ENCODE measurements at places on chromosomes 4 and X.

DNA sequence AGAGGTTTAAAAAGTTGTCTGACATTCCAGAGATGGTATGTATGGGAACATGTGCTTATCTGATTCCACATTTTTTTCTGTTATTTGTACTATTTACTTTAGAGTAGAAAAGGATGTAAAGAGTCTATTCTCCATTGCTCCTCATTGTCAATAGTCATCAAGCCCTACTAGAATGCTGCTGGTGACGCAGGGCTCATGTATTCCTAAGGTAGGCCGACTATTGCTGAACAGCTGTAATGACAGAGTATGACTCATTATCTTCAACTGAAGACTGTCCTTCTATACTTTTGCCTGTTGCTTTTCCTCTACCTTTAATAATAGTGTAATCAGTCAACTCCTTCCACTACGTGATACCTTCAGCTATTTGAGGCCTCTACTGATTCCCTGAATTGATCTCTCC, 509.1 kb upstream of the NR3C2 start:
- no peak for DNase-seq

- DNase-seq = peak; percentile 22
Measured at GRCh38 chr4:96471956-96472867, 632.3 kb downstream of the PDHA2 start.

GRCh38 chr4:46894826-46895225, 14.2 kb downstream of the COX7B2 start:
- DNase-seq = no peak

DNA sequence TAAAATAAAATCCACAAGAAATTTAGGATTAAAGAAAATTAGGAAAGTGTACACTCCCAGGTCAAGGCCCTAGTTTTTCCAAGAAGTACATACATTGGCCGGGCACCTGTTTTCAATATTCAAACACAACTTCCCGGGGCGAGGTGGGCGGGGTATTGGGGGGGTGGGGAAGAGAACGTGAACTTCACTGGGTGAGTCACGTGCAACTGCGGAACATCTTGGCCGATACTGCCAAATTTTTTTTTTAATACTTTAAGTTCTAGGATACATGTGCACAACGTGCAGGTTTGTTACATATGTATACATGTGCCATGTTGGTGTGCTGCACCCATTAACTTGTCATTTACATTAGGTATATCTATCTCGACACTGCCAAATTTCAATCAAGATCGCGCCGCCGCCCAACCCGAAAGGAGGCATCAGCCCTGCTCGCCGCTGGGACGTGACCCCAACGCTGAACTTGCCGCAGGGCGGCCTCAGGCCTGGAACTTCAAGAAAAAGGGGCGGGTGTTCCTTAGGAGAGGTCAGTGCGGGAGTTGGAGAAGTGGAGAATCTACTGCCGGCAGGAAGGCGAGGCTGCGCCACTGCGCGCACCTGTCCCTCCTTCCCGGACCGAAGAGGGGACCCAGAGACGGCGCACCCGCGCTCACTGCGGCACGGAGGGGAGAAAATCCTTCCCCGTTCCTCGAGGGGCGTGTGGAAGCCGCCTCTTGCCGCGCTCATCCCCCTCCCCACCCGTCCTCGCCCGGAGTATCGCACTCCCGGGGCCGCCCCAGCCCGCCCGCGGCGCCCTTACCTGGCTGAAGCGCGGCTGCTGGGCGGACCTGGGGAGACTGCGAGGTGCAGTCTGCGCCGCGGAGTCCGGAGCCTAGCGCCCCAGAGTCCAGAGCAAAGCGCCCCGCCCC, at the start of gene TEC:
Gene TEC (minus strand): TSS at position 883 of the 905 bp plus-strand sequence. CDS start 41,224 bp downstream, outside the sequence.
- peak; percentile 58 for DNase-seq

GRCh38 chr4:188031751-188032150, 36.2 kb downstream of the ZFP42 start:
- DNase-seq = no peak

GRCh38 chr4:126960760-126961159, 672.0 kb upstream of the INTU start:
- DNase-seq = no peak

DNA sequence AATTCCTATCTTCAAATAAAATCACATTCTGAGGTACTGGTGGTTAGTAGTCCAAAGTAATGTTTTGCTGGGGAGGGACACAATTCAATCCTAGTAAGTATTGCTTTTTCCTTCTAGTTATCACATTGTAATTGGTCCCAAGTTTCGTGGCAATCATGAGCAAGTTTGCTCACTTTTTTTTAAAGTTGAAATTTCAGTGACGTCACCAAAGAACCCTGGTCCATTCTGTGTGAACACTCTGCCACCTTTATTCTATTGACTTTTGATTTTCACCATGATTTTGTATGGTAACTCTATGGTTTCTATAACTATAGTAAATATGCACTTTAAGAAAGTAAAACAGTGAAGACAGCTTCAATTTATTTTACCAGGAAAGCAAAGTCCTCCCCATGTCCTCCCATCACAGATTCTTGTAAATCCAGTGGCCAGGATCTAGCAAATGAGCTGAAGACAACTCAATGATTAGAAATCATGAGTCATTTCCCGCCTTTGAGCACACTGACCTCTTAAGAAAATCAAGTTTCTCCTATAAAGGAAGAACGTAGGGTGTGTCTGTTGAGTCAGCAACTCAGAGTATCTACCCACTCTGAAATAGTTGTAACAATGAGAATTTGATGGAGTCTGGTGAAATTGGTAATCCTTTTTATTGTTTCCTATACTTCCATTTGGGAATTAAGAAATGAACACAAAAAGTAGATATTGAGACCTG, 1306.6 kb upstream of the PABPC4L start:
- no peak for DNase-seq

GRCh38 chr4:146159384-146160058, 16.0 kb upstream of the LSM6 start:
- DNase-seq = no peak

GRCh38 chr4:7790999-7791398, 148.7 kb downstream of the AFAP1 start:
- DNase-seq = no peak

DNA sequence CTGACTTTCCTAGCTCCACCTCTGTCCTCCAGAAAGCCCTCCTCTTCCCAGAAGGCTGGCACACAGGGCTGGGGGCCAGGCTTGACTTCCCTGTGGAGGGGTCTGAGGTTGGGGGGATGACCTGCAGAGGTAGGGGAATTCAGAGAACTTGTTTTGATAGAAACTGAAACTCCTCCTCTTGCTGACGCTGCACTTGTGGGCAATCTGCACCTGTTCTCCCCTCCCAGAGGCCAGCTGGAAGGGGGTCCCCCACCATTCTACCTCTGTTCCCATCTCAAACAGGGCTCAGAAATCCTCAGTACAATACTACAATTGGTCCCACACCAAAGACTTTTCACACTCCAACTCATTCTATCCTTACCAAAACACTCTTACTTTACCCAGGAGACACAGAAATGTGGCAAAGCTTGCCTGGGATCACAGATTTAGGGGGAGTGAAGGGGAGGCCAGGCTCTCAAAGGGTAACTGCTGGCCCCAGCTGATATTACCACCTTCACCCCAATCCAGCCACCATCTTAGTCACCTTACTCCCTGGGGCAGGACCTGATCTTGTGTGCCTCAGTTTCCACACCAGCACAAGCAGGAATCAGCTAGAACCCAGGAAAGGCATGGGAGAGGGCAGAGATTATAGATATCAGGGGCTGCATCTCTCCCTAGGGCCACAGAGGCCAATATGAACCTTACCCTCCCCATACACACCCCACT, 18.5 kb downstream of the OTUD5 start:
- DNase-seq = no peak

GRCh38 chr4:70365479-70365878, 4.9 kb downstream of the SMR3A start:
- DNase-seq = no peak

- no peak for DNase-seq
Measured at GRCh38 chr4:70925899-70926635, 23.9 kb downstream of the MOB1B start.

GRCh38 chr4:90641861-90642599, 514.8 kb downstream of the CCSER1 start:
- no peak for DNase-seq

DNA sequence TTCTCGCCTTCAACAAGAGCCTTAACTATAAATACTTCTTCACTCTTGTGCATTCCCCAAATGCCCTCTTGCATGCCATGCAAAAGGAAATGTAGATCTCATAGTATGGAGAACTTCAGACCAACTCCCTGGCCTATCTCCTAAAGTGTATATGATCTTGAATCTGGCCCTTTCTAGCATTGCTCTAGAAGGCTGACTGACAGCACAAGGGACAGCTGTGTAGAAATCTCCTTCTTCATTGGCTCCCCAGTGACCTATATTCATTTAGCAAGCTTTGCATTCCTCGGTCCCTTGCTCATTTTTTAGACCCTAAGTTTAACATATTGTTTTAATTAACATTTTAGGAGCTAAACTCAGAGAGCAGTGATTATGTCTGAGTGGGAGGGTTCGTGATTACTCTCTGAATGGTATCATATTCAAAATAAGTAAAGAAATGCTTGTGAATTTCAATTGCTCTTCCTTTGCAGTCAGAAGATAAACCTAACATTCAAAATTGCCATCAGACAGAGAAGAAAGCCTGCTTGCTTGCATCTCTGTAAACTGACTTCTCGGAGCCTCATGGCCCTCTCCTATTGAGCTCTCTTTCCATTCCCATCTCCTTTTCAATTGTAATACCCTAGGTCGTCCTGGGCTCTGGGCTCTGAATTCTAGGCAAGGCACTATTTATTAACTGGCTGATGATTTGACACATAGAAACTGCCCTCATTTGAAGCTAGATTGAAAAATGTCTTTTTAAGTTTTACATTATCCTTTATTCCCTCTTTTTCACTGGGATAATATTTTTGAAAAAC, 120.3 kb upstream of the PRKG2 start:
- DNase-seq = no peak

GRCh38 chr4:61199873-61200186, 296 bp upstream of the ADGRL3 start:
- no peak for DNase-seq

GRCh38 chrX:153299855-153300254, 21.7 kb downstream of the PNMA6F start:
- no peak for DNase-seq

- DNase-seq = no peak
Measured at GRCh38 chr4:108849611-108850168, 86.8 kb upstream of the ETNPPL start.

- DNase-seq = no peak
Measured at GRCh38 chrX:23731951-23732350, 11.1 kb downstream of the ACOT9 start.

- no peak for DNase-seq
Measured at GRCh38 chr4:72391281-72391680, 177.7 kb downstream of the ADAMTS3 start.

- no peak for DNase-seq
Measured at GRCh38 chr4:6463311-6464289, 8.8 kb downstream of the PPP2R2C start.

- no peak for DNase-seq
Measured at GRCh38 chrX:63361494-63361893, 10.4 kb upstream of the SPIN4 start.

GRCh38 chrX:9911487-9911886, 55.7 kb upstream of the CLDN34 start:
- DNase-seq = no peak

- DNase-seq = no peak
Measured at GRCh38 chr4:5143940-5144339, 92.7 kb downstream of the STK32B start.

- DNase-seq = no peak
Measured at GRCh38 chr4:66633477-66633876, 911.8 kb downstream of the CENPC start.

GRCh38 chr4:80249144-80249543, 17.3 kb upstream of the FGF5 start:
- no peak for DNase-seq

GRCh38 chrX:139581068-139581467, 50.5 kb downstream of the F9 start:
- no peak for DNase-seq

- DNase-seq = no peak
Measured at GRCh38 chr4:180766045-180766444, 1477.2 kb upstream of the TENM3 start.

DNA sequence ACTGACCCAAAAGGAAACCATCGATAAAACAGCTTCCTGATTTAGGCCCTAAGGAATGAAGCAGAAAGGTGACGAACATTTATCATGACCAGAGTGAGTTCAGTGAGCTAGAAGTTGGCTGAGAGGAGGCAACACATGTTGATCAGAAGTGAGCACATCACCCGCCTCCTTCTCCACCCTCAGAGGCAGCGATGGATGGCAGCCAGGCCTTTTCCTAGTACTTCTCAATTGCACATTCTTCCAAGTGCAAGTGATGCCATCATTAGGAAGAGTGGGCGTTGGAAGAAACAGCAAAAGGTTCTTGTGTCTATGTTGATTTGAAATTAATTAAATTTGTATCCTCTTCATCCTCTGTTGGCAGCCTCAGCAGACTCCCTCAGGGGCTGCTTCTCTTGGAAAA, 51.7 kb downstream of the TMEM154 start:
- DNase-seq = peak; percentile 60

DNA sequence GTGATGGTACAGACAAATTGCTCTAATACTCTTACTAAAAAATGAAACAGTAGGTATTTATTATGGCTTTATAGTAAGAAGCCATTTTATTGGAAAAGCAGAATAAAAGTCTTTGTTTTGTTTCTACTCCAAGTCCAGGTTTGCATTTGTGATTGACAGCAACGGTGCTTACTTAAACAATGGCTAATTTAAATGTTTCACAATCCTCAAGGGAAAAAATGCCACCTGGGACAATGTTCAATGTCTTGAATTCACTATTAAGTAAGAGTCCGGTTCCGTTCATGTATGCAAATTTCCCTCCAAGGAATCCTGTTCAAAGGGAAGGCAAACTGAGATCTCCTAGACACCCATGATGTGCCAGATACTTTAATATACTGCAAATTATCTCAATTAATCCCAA, 123.6 kb downstream of the RBM47 start:
- no peak for DNase-seq

GRCh38 chr4:114626196-114626595, 27.6 kb downstream of the UGT8 start:
- DNase-seq = no peak
